ENCODE measurements at places on chromosomes 5 and 9.

DNA sequence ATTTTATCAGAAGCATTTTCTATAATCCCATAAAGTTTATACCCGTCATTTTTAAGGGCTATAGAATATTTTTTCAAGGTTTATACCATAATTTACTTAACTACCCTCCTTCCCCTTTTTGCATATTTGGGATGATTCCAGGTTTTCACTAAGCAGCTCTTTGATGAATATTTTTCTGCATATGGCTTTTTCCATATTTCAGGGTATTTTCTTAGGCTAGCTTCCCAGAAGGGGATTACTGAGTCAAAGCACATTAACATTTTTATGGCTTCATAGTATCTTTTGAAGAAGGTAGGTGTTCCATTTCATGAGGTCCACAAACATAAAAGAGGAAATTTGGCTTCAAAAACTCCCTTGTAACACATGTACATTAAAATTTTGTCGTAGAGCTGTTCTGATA lies 14.6 kb upstream of the COL15A1 start:
- no peak for DNase-seq

DNA sequence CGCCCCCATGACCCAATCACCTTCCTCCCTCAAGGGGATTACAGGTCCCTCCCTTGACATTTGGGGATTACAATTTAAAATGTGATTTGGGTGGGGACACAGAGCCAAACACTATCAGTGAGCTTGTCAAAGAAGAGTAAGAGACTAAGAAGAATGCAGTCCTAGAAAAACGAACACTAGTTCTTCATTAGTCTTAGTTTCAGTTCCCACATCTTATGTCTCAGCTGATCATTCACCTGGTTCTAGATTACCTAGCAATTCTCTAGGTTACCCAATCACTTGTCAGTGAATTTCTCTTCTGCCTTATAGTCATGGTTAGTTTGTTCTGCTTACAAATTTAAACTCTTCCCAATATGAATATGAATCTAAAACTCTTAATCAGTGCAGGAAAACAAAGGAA lies 251.5 kb downstream of the COX7C start:
- no peak for DNase-seq

DNA sequence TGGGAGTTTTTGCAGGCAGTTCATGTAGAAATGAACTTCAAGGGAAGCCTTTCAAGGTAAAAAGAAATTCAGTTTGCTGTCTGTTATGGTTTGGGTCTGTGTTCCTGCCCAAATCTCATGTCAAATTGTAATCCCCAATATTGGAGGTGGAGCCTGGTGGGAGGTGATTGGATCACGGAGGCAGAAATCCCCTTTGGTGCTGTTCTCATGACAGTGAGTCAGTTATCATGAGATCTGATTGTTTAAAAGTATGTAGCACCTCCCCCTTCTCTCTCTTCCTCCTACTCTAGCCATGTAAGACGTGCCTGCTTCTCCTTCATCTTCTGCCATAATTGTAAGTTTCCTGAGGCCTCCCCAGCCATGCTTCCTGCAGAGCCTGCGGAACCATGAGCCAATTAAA lies 341.4 kb downstream of the ARHGEF28 start:
- DNase-seq = no peak

DNA sequence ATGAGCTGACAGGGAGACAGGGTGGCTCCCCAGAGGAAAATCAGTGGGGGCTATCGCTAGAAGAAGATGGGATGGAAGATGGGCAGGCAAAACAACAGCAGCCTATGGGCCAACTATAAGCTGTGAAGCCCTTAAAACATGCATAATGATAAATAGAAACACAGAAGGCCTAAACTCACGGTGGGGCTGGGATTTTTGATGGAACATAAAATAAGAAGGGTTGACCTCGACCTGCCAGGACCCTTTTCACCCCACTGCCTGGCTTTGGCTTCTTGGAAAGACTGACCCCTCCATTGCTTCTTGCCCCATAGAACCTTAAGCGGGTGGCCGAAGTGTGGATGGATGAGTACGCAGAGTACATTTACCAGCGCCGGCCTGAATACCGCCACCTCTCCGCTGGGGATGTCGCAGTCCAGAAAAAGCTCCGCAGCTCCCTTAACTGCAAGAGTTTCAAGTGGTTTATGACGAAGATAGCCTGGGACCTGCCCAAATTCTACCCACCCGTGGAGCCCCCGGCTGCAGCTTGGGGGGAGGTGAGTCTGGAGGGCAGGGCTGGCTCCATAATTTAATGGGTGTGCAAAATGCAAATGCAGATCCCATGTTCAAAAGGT lies 36.5 kb upstream of the SAP30L start:
- DNase-seq = no peak

DNA sequence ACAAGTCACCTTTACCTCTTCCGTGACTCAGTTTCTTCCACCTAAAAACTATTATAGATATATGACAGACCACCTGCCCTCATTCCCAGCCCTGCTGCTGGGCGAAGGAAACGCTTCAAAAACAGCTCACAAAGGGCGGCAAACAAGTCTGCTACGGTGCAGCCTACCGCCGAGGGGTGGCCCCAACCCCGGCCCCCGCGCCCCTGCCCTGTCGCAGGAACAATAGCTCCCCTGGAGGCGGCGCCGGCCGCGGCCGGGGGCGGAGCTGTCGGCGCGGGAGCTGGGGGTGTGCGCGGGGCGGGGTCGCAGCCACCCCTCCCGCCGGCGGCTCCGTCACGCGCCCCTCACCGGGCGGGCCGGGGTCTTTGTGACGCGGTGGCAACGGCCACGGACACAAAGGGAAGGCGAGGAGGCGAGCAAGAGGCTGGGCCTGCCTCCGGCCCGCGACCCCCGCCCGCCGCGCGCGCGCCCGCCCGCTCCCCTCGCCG lies at the start of gene TMEFF1:
TSS of gene TMEFF1 (plus strand) at position 362 of the 488 bp plus-strand sequence. CDS start 396 bp downstream, outside the sequence.
- DNase-seq = no peak

DNA sequence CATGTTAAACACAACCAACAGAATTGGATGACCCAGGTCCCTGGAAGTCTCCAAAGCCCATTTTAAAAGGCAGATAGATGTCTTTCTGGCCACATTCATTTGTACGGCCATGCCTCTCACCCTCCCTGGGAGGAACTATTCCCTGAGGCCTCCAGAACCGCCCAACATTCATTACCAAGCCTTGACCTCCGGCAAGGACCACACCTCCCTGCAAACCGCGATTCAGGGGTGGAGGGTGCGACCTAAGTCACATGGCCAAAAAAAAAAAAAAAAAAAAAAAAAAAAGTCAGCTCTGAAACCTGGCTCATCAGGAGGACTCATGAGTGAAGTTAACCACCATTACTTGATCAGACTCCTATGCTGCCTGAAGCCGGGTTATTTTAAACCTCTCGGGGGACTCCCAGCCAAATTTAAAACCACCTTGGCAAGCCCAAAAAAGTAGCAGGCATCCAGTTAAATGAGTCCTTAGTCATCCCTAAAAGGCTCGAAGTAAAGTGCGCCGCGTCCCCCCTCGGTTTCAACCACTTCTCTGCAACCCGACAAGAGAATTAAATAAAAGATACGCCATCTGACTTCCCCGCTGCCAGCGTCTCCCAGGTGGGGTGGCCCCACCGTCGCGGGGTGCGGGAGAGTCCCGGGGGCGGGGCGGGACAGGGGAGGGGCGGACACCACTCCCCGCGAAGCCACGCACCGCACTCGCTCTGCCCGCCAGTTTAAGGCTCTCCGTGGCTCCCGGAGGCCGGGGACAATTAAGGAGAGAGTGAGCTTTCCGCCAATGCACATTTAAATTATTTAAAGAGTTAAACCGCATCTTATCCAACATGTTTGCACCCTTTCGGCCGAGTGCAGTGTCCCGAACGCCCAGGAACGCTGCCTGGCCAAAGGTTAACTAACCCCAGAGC lies 2.3 kb downstream of the KLF9 start:
- DNase-seq = no peak

DNA sequence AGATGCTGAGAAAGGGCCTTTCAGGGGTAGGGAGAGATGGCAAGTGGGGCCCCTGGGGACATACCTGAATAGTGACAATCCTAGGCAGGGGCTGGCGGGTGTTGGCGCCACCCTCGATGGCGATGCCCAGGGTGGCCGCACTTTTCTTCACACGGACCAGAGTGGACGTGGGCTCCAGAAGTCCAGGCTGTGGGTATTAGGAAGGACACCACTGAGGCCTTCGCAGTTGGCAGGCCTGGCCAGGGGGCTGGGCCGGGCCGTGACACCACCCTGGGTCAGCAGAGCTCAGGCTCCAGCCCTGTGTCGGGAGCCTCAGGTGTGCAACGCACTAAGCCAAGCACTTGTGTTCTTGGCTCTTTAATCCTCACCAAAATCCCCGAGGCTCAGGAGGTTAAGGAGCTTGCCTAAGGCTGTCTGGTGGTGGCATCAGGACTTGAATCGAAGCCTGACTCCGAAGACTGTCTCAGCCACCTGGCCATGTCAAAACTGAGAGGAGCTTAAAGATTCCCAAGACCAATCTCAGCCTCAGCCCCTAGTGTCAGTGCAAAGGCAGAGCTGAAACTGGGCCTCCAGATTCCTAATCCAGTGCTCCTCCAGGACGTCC lies 15.5 kb upstream of the AKNA start:
- DNase-seq = no peak

DNA sequence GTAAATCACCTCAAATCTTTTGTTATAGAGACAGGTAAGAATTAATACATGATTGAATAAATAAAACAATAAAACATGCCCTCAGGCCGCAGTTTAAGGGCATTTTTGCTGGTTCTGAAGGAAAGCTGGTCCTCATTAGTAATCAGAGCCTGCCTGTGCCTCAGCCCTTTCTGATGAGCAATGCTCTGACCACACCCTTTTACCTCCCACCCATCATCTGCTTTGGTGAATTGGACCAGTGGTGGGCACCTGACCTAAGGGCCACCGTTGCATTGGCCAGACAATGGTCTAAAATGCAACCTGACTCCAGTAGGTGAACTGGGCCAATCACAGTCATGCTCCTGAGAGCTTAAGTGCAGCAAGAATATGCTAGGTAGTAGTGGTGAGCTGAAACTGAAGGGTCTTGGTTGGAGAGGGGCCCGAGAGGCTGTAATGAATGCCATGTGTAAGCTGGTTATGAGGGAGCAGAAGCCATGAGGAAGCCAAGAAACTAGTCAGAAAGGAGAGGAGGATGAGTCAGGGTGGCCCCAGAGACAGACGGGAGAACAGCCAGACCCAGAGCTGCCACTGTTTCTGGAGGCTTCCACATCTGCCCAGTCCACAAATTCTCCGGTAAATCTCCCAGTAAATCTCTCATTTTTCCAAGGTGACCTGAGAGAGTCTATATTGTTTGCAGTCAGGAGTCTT lies 45.5 kb upstream of the ZSWIM6 start:
- no peak for DNase-seq

DNA sequence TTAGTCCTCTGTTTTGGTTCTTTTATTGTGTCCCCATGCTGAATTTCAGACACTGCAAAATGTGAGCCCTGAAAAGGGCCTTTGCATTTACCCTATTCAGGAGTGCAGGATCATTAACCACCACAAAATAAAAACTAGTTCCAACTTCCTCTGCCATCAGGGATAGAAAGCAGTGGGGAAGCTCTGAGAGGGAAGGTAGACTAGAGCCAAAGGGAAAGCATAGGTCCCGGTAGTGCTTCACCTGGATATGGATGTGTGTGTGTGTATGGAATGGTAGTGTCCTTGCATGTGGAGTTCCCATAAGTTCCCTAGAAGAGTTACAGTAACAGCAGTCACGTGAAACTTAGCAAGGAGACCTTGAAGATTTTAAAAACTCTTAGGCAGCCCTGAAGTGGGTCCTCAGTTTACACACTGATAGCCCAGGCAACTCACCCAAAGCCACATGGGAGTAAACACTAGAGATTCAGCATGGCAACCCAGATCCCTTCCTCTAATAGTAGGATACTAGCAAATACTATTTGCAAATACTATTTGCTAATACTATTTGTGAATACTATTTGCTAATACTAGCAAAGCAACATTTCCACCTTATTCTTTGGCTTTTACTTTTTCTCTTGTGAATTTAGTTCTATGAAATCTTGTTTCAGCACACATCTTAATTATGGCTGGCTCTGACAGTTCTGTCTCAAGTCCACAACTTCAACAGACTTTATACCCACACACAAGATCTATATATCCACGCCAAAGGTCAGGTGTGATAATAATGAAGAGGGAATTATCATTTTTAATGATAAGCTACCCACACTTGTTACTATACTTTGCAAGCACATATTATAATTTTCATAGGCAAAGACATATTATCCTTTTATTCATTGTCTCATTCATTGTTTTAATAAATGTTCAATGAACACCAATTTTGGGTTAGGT lies 70.4 kb upstream of the IFNE start:
- DNase-seq = no peak

DNA sequence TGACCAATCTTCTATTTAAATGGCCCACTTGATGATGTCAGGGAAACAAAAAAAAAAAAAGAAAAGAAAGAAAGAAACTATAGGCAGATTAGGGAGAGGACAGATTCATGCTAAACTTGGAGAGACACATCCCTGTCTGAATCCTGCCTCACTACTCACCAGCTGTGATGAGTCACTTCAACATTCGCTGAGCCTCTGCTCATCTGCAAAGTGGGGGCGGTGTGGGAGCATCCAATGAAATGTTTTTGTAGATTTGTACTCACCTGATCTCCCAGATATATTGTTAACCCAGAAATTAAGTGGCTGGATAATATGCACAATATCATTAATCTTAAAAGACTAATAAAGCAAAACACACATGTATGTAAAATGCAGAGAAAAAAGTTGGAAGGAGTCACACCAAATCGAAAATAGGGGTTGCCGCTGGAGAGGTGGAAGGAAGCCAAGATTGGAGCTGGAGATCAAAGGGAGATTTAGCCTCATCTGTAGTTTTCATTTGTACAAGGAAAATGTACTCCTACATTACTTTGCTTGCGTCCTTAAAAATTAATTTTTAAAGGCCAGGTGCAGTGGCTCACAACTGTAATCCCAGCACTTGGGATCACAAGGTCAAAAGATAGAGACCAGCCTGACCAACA lies 17.0 kb upstream of the ERGIC1 start:
- no peak for DNase-seq

DNA sequence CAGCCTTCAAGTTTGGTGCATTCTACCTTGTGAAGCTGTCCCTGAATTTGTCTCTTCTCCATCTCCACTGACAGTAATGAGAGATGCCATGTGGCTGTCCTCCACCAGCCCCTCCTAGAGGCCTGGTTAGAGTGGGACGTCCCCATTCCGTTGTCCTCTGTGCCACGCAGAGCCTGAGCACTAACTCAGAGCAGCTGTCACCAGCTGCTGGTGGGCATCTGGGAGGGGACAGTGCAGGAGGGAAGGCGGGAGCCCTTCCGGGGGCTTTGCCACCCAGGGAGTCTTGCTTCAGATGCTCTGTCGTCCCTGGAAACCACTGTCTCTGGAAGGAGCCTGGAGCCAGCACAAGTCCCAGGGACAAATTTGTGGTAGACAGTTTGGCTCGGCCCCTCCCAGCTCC lies 78.6 kb downstream of the PDZD2 start:
- no peak for DNase-seq

GRCh38 chr5:178505639-178506407 lies 84.4 kb downstream of the COL23A1 start:
- no peak for DNase-seq

DNA sequence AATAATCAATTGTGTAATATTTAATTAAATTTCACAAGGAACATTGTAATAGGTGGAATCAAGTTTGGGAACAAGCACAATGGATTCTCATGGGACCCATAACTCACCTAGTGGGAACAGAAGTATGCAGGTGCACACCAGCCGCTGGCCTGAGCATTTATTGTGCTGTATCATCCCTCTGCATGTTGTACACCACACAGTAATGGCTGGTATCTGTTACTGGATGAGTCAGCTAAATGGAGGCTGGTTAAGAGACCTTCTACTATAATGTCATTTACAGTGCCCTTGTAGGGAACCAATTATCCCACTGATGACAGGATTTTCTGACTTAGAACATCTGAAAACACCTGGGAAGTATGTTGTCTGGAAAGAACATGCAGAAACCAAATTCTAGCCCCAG lies 3.2 kb upstream of the MAP3K1 start:
- no peak for DNase-seq

All from GM18507 (cell line).